Epithelial cell of proximal tubule (primary cell): ENCODE measurements at places on chromosomes 7 and 10. TPM values are rescaled to one million over a fixed set of nuclear protein-coding genes. Genes with fewer than 3 reads are reported as not detected.

GRCh38 chr7:155449008-155449868 is 8.7 kb upstream of the EN2 start:
- DNase-seq: no peak

- DNase-seq: no peak
Measured at GRCh38 chr10:111139567-111139966, 62.7 kb downstream of the ADRA2A start.

DNA sequence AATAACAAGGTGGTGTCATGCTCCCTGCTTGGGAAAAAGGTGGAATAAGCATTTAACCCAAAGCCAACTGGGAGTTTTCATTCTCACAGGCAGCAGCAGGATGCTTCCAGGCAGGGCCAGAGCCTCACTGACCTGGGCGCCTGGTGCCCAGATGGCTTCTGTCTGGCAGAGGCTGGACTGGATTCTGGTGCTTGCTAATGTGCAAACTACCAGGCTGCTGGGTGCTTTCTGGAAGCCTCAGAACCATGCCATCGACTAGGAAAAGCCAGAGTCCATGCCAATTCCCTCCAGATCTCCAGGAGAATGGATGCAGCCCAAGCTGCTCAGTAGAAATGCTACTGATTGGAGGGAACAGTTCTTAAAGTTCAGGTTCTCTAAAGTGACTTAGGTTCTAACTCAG is 36.2 kb downstream of the VIPR2 start:
- DNase-seq: no peak

GRCh38 chr10:24467605-24468004 is 256.1 kb downstream of the ARHGAP21 start:
- no peak for DNase-seq

DNA sequence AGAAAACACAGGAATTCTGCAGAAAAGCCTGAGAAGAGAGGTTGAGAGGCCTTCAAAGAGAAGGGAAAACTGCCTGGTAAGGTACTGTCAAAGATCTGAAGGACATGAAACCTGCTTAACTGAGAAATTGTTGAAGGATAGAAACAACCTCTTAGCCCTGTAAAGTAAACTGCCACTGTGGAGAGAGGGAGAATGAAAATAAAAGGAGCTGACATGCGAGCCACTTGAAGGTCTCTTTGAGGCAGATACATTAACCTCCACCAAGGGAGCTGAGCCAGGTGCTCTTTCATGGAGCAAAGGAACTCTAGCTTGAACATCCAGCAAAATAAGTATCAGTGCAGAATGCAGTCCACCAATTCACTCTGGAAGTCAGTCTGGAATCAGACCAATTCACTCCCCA is 108.8 kb upstream of the FEZF1 start:
- no peak for DNase-seq

DNA sequence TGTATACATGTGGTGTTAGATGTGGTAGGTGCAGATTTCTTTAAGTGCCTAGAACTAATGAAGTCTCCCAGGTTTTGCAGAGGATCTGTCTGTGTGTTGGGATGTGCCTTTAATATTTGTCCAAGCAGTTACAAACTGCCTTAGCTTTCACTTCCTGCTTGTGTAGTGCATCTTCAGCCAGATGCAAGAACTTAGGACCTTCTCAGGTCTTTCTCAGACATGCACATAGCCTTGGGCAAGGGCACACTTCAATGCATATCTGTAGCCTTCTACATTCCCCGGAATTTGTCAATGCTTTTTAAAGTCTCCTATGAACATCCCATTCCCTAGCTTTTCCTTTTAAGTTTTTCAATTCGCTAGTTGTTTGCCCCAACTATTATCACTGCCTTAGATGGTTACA is 47.2 kb upstream of the SLC39A12 start:
- DNase-seq: no peak

The UNCX gene
- 0.65 and 1.7 TPM in 2 replicates for total RNA-seq

The GIMAP6 gene
- total RNA-seq: not detected in 2 replicates

The GSDME gene
- 42.8 and 73.6 TPM in 2 replicates for total RNA-seq
